ENCODE measurements at places on chromosomes 16 and 17.

GRCh38 chr17:10843811-10844210 lies 5.9 kb upstream of the PIRT start:
- no peak for DNase-seq

DNA sequence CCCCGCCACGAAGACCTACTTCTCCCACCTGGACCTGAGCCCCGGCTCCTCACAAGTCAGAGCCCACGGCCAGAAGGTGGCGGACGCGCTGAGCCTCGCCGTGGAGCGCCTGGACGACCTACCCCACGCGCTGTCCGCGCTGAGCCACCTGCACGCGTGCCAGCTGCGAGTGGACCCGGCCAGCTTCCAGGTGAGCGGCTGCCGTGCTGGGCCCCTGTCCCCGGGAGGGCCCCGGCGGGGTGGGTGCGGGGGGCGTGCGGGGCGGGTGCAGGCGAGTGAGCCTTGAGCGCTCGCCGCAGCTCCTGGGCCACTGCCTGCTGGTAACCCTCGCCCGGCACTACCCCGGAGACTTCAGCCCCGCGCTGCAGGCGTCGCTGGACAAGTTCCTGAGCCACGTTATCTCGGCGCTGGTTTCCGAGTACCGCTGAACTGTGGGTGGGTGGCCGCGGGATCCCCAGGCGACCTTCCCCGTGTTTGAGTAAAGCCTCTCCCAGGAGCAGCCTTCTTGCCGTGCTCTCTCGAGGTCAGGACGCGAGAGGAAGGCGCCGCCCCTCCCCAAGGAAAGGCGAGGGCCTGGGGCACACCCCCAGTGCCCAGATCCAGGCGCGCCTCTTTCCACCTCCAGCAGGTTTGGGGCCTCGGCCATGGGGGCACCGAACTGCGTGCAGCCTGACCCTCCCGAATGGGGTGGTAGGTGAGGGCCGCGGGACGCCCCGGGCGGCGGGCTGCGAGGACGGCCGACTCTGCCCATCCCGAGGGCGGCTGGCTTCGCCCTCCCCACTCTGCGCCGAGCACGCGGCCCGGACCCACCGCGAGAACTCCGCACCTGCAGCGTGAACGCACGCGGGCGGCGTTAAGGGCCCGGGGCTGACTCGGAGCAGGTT lies 664 bp downstream of the HBQ1 start:
- DNase-seq, result peak; percentile 71

DNA sequence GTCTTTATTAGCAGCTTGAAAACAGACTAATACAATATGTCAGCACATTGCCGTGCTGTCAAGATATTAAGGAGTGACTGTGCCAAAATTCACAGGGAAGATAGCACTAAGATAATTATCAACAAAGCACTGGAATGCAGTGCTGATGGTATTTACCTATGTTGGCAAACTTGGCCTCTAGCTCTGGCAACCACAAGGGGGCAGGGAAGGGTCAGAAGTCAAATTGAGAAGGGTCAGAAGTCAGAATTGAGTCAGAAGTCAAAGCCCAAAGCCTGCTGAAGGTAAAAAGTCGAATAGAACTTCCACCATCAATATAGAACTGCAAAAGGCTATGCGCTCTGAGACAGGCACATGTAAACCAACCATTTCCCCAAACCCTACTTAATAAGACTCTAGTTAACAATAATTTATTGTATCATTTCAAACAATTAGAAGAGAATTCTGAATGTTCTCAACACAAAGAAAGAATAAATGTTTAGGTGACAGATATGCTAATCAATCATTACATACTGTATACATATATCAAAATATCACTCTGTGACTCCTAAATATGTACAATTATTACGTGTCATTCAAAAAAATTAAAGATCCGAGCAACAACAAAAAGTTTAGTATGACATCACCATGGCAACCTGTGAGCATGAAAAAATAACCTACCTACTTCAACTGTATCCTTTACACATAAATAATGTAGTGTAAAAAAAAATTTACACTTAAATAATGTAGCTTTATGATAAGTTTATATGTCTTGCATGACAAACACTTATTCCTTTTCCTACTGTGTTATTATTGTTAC lies 916.1 kb downstream of the KCNJ2 start:
- DNase-seq, result no peak

DNA sequence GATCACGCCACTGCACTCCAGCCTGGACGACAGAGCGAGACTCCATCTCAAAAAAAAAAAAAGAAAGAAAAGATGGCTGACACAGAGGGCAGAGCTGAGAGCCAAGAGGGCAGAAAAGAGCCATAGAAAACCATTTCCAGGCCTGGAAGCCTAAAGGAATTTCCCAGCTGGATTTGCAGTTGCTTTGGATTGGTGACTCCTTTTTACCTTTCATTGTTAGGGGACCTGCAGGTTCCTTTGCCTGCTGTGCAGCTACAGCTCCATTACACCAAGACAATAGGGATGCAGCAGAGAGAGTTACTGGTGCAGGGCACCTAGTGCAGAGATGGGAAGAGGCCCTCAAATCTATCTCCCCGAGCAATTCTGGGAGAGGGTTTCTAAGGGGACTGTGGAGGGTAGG lies 18.4 kb downstream of the ZNF668 start:
- DNase-seq, result no peak

- no peak for DNase-seq
These were observed 8.4 kb downstream of the ZNF319 start for GRCh38 chr16:57992084-57992483.

DNA sequence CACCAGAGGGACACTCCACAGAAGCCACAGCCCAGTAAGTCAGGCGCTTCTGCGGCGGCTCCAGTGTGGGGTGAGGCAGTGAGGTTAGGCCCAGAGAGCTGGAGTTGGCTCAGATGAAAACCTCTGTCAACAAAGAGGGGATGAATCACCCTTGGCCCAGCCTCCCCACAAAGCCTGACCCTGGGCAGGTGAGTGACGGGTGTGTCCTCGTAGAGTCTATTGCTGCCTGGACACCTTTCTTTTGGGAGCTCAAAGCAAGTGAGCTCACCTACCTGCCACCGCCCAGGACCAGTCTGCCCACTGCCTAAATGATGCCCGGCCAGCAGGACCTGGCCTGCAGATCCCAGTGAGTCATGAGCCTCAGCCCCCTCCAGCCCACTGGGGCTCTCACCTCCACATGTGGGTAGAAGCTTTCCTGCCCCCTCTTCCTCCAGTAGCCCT lies 24.9 kb upstream of the DBNDD1 start:
- DNase-seq, result no peak

DNA sequence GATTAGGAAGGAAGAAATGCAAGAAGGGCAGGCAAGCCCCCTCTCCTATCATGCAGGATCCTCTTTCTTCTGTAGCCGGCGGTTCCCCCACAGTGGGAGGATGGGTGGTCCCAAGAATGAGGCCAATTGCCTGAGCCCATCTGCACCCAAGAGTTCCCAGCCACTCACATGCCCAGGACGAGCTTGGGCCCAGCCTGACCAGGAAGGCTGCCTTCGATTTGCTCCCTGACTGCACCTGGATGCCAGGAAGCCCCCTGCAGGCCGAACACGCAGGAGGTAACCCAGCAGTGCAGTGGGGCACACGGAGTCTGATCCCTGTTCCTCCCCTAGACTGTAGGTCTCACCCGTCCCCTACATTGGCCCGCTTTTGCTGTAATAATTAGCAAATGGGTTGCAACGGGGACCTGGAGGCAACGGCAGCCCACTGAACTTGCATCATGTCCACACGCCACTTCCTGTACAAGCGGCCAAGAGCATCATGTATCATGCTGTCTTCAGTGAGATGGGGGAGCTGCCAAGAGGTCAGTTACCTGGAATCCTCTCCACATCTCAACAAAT lies 67.5 kb downstream of the AMFR start:
- no peak for DNase-seq

DNA sequence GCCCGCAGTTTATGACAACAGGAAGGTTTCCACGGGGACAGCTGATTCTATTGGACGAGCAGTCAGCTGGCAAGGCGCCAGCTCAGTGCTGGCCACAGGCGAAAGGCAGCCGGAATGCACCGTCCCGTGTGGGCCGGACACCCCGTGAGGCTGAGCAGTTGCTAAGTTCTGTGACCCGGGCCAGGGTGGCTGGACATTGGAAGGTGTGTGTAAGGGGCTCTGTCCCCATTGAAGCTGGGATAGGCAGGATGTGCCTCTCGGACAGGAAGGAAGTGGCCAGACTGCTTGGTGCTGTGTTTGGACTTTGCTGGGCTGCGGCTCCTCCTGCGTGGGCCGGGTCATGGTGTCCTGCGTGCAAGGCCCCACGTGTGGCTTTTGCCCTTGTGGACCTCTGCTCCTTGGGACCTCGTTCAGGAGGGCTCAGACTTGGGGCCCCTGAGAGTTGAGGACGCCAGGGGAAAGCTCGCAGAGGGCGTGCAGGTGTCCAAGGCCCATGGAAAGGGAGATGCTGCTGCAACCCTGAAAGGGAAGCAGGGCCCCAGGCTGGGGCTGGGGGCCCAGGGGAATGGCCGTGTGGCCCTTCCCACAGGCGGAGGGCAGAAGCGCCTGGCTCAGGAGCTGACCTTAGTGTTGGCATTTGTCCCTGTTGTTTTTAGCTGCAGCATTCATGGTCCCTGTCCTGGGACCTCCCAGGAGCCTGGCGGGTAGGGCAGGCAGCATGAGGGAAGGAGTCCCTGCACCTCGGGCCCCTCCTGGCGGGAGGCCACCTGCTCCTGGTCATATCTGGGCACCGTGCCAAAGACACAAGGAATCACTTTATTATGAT lies 10.0 kb downstream of the BAIAP2 start:
- DNase-seq, result no peak

DNA sequence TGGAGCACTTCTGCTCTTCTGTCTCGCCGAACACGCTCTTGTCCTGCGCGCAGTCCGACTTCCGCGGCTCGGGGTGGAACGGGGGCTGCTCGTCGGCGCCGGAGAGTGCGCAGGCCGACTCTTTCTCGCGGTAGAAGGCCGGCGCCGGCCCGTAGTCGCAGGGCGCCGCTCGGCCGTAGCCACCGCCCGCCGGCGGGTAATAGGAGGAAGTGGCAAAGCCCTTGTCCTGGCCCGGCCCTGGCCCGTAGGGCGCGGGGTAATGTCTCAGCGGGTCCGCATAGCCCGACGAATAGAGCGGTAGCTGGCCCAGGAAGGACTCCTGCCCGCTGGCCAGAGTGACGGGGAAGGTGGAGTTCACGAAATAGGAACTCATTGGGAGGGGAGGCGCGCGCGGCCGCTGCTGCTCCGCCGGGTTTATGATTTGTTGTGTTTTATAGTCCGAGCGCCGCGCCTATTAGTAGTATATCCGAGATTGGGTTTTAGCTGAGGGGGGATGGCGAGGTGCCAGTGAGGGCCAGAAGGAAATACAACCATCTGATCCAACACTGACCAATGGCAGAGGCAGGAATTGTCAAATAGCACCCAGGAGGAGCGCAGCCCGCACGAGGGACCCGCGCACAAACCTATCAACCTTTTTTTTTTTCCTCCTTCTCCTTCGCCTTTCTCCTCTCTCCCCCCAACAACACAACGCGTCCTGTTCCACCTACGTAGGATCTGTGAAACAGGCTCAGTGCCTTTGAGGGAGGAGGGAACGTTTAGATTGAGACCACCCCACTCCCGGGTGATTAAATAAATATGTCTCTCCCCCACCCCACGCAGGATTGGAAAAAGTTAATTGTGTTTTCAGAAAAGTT lies 4.4 kb upstream of the HOXB5 start:
- no peak for DNase-seq

GRCh38 chr16:12416136-12416787 lies 387.4 kb downstream of the CPPED1 start:
- DNase-seq, result no peak

GRCh38 chr16:57115514-57116182 lies 23.3 kb downstream of the CPNE2 start:
- no peak for DNase-seq

DNA sequence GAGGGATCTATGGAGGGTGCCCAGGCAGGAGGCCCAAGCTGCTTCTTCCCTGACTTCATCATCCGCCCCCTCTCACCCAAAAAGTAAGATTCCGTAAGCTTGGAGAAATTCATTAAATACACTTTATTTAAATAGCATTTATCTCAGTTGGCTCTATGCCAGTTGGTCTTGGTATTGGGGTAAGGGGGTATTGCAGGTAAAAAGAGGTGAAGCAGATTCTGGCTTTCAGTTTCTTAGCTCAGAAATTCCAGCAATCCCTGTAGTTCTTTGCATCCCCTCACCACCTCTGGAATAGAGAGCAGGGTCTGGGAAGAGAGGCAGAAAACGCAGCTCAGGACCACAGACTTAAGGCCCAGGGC lies 750 bp upstream of the ALDOC start:
- DNase-seq, result no peak

GRCh38 chr16:20336955-20337354 lies 9.6 kb upstream of the GP2 start:
- no peak for DNase-seq

DNA sequence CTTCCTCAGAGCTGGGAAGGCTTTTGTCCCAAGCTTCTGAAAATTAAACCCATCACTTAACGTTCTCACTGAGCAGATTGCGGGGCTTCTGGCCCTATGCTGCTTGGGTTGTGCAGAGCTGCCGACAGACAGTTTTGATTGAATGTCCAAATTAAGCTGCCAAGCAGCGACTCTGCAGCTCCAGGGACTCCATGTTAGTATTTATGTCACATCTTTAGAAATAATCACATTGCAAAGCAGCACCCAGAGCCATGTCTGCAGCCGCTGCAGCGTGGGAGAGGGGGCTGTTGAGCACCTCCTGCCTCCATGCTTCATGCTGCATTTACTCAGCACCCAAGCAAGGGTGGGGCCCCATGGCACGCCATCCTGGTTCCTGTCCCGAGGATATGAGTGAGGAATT lies 178.2 kb upstream of the CACNG3 start:
- no peak for DNase-seq

- no peak for DNase-seq
These were observed 207.6 kb downstream of the MRTFB start for GRCh38 chr16:14278749-14279148.

DNA sequence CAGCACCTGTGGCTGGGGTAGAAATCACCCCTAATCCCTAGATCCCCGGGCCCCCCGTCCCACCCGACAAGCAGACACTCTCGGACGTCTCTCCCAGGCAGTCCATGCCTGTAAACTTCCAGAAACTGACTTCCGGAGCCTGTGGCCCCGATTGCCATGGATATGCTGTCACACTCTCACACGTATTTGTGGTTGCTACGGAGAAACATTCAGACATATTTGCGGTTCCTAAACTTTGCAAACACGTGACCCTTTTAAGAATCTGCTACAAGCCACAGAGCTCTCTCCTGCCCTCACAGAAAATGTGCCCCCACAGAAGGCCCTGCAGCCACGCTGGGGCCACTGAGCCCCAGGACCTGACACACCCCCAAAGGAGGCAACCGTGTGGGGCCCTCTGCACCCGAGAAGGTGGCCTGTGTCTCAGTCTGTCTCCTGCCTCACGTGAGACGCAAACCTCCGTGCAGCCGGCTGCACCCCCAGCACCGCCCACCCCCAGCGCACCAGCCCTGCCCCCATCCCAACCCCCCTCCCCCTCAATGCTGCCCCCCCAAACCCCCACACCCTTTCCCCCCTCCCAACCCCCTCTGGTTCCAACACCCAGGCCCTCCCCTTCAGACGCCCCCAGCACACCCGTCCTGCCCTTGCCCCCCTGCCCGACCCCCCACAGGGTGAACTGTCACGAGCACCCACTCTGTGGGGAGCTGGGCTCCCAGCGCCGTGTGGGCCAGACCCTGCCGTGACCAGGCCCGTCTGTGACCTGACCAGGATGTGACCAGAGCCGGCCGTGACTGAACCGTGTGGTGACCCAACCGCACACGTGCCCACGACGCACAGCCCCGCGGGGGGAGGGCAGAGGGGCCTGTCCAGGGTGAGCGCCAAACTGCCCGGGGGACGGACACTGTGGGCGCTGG lies 66.3 kb upstream of the METRNL start:
- no peak for DNase-seq

GRCh38 chr17:66638707-66639479 lies 196.0 kb upstream of the CACNG5 start:
- no peak for DNase-seq
